ENCODE measurements at places on chromosomes 16 and 17.

- no peak for ATAC-seq
These were observed 69.6 kb downstream of the SEC14L1 start for GRCh38 chr17:77210331-77210730.

DNA sequence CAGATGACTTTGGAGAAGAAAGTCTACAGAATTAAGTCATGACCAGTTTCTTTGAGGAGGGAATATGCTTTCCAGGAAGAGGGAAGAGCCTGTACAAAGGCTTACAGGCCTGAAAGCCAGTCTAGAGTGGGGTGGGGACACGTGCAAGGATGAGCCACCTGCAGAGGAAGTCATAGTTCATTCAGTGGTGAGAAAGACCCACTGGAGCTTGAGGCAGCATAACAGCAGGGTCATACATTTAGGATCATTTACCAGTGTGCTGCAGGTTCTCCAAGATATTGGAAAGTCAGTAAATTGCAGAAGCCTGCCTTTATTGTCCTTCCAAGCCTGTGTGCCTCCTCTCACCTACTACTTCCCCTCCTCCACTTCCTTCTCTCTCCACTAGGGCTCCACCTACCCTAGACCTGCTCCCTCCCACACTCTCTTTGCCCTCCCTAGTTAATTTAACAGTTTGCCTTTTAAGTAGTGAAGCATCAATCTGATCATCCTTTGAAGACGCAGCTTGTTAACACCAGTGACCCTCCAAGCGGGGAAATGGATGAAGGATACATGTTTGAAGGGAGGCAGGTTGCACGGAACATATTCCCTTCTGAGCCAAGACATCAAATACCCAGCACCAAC lies 40.2 kb downstream of the CDRT15 start:
- ATAC-seq = no peak

- ATAC-seq = peak; percentile 50
These were observed 16.0 kb upstream of the OR1F1 start for GRCh38 chr16:3171855-3172593.

DNA sequence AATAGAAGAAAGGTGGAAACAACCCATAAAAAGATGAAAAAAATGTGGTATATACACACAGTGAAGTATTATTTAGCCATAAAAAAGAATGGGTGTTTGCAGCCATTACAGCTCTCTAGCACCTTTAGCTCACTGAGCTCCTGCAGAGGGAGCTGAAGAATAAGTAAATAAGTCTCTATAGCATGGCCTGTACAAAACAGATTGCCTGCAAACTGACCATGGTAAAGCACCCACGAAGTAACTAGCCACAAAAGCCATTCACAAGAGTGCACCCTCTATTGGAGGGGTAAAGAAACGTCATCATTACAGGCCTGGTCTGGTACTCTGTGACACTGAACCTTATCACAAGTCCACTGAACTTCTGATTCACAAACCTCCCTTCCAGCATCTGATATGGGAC lies 76.3 kb downstream of the USP32 start:
- ATAC-seq = no peak

DNA sequence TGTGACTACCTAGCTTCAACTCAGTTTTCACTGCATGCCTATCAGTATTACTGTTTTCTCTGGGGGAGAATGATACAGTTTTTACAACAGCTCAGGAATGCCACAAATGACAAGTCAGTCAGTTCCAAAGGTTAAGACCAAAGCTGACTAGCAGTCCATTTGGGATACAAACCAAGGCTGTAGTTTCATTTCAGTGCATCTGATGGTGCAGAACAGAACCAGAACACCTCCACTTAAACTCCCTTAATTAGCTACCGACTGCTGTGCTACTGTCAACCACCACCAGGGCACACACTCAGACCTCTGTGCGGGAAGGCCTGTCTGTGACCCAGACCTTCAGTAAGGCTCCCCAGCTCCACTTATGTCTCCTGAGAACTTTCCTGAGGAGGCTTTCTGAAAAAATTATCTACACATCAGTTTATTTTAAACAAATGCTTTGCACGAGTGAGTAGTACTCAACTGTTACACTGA lies 20.4 kb downstream of the NFE2L1 start:
- ATAC-seq = no peak

GRCh38 chr16:87075319-87075860 lies 241.8 kb downstream of the C16orf95 start:
- ATAC-seq = no peak

DNA sequence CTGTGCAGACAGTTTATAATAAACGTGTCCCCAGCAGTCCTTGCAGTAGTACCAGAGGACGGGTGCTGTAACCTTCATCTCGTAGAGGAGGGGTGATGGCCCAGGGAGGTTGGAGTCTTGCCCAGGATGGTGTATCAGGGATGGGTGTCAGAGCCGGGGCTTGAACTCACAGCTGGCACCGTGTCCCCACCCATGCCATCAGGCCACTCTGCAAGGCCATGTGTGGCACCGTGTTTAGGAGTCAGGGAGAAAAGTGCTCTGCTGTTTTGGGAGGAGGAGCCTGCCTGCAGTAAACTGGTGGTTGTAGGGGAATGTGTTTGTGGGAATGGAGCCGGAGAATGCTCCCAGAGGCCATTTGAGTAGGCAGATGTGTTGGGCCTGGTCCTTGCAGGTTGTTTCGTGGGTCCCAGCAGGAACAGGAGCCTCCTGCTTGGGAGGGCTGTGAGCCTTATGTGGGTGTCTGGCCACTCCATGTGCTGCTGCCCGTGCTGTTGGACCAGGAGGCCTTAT lies 1.7 kb downstream of the ADORA2B start:
- no peak for ATAC-seq

DNA sequence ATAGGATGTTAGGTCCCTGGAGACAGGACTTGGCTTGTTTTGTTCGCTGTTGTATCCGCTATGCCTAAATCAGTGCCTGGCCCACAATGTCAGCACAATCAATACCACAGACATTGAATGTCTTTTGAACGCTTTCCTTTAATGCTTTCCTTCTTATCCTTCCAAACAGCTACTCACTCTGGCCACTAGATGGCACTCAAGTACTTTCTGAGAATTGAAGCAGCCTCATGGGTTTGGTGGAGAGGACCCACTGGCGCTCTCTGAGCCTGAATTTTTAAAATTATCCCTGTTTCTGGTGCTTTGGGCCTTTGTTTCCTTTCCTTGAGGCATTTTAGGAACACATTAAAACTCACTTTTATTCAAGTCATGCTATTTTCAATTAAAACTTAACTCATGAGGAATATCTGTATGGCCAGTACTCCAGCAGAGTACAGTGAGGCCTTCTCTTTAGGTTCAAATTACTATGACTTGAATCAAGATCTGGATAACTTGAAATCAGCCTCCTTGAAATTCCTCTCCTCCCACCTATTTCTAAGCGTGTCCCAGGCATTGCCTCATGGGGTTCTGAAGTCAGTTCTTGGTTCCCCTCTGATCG lies 3.2 kb upstream of the NLRP1 start:
- no peak for ATAC-seq

DNA sequence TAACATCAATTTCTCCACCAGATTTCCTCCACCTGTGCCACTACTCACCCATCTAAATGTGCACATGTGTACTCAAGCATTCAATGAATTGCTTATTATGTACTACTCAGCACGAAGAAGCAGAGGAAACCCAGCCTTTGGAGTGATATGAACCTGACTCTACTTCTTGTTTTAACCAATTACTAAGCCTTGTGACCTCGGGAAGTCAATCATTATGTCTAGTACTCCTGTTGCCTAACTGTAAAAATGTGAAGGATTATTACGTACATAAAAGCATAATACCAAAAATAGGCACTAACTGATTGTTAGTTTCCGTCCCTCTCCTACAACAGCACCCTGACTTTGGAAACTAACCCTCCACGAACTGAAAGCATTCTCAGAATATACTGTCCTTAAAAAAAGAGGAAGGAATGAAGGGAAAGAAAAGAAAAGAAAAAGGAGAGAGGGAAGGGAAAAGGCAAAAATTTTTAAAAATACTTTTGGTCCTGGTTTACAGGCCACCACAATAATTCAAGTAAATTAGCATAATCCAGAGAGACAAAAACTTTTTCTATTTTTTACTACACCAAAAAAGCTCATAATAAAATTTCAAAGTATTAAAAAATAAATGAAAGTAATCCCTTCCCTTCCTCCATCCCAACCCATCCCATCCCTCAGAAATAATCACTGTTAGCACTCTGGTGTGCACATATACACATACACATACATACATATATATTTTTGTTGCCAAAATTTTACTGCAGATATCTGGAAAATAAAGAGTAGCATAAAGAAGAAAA lies 53.6 kb downstream of the KANSL1 start:
- ATAC-seq = no peak

- ATAC-seq = no peak
These were observed 189.7 kb upstream of the CACNG5 start for GRCh38 chr17:66645259-66645658.

DNA sequence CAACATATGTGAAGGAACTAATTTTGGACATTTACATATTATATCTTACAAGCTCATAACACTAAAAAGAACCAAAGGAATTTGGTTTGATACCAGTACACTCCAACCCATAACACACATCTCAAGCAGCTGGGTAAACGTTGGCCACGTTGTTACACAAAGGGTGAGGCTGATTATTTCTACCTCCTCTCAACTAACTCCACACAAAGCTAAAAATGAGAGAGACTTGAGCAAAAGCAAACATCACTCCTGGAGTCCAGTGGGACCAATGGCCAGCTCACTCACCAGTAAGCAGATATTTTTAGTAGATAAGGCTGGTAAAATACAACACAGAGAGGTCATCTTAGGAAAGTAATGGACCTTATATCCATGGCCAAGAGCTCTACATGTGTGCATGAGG lies 207.6 kb downstream of the MRTFB start:
- no peak for ATAC-seq

- ATAC-seq = peak; percentile 40
These were observed 2.0 kb downstream of the HBZ start for GRCh38 chr16:154217-155030.

DNA sequence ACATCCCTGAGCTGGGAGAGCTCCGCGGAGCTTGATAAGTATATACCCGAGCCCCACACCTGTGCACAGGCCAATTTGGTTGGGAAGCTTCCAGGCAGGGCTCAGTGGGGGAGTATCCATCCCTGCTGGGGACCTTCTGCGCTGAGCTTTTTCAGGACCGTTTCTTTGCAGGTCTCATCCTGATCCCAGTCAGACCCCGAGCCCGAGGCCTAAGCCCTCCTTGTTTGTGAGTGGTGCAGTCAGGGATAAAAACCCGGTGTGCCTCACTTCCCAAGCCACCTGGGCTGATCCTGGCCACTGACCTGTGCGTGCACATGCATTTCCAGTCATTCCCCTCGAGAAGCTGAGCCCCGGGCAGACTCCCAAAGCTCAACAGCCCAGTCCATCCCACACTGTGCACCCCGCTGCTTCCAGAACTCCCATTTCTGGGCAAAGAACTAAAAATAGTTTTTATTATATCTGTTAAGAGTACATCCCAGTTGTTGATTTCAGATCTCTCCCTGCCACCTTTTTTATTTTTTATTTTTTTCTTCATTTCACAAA lies 27.3 kb upstream of the NAT9 start:
- ATAC-seq = no peak

GRCh38 chr16:49464877-49465504 lies 91.4 kb downstream of the C16orf78 start:
- ATAC-seq = no peak

DNA sequence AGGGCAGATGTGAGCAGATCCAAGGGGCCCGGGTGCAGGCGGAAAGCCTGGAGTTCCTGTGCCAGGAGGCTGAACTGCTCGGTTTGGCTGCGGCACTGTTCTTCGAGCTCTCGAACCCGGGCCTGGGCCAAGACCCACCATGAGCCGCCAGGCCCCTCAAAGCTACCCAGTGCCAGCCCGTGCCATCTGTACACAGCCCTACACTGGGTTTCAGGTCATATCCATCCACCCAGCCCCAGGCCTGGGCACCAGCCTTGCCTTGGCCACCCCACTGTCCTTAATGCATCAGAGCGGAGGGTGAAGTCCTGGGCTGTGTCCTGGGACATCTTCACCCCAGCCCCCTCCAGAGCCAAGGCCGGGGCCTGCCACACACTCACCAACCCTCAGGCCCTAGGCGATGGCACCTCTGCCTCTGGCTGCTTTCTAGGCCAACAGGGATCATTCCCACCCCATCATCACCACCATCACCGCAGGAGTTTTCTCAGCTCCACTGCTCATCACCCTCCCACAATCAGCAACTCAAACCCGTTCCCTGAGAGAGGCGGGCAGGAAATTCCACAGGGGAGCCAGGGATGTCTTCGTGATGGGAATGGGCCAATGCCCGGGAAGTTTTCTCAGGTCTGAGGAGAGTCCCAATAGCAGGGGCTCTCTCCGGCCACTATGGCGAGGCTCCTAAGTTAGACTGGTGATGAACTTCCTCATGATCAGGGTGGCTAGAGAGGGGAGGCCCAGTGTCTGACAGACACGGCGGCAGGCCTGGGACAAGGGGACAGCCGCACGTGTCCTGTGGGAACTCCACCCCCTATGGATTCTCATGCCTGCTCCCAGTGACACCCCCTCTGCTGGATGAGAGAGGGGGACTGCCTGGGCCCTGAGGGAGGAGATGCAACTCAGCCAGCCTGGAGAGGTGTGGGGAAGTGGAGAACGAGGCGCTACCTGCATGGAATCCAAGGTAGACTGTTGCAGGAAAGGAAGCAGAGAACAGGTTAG lies 9.1 kb downstream of the TSPOAP1 start:
- no peak for ATAC-seq

- no peak for ATAC-seq
These were observed 15.4 kb upstream of the SEZ6 start for GRCh38 chr17:29021226-29021625.

DNA sequence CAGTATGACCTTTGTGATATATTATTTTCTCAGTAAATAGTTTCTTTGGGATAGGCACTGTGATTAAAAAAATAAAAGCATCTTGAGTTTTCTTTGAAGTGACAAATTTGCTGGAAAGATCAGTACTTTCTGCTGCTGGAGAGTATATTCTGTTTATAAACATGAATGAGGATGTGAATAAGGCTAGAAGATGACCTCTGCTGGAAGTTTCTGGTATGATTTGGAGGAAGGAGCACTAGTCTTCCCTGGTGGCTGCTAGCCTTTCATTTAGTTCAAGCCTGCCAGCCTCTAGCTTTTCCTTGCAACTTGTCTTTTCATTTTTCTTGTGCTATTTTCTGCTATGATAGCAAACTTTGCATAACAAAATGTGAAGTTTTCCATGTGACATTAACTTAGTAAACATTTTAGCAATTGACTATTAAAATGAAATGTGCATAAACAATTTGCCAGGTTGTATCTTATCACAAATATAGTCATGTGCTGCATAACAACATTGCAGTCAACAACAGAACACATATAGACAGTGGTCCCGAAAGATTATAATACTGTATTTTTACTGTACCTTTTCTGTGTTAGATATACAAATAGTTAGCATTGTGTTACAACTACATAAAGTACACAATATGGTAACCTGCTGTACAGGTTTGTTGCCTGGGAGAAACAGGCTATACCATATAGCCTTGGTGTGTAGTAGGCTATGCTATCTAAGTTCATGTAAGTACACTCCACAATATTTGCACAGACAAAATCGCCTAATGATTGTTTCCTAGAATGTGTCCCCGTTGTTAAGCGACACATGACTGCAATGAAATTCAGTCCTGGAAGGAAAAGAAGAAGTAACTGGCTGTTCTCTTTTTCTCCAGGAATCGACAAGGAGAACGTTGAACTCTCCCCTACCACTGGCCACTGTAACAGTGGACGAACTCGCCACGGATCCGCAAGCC lies 18.1 kb upstream of the RAB11FIP4 start:
- ATAC-seq = peak; percentile 71

- ATAC-seq = peak; percentile 62
These were observed 685 bp upstream of the MPG start for GRCh38 chr16:77273-77806.

Measured in stimulated activated memory B cell treated with anti-CD40 and anti-IgM and Interleukin-4, amounts not matched to agents 10 μg/mL and 1 μg/mL and 100 μg/mL, for 72 hours (primary cell).